ENCODE measurements at places on chromosomes 1 and 21.

- no peak for DNase-seq
These were observed 190.2 kb downstream of the CAMTA1 start for GRCh38 chr1:6975331-6976043.

DNA sequence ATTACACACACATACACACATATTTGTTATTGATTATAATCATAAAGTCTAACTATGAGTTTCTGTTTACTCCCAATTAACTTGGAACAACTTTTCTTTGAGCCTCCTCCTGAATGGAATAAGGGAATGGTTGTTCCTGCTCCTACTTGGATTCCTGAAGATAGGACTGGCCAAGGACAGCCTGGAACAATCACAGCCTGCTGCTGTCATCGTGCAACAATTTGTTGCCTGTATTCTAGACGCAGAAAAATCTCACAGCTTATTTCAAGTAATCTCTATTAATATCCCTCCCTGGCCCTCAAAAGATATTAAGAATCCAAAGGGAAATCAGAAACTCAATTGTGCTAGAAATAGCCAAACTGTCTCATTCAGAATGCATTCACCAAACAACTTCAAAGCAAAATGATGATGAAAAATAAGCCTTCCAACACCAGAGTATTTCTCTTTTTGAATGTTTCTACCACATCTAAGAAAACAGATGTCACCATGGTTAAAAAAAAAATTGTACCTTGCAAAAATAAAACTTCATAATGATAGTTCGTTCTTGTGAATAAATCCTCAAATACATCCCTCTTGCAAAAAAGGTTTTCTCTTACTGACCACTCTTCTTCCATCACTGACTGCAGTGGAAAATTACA lies 30.9 kb downstream of the RCAN1 start:
- DNase-seq = no peak

DNA sequence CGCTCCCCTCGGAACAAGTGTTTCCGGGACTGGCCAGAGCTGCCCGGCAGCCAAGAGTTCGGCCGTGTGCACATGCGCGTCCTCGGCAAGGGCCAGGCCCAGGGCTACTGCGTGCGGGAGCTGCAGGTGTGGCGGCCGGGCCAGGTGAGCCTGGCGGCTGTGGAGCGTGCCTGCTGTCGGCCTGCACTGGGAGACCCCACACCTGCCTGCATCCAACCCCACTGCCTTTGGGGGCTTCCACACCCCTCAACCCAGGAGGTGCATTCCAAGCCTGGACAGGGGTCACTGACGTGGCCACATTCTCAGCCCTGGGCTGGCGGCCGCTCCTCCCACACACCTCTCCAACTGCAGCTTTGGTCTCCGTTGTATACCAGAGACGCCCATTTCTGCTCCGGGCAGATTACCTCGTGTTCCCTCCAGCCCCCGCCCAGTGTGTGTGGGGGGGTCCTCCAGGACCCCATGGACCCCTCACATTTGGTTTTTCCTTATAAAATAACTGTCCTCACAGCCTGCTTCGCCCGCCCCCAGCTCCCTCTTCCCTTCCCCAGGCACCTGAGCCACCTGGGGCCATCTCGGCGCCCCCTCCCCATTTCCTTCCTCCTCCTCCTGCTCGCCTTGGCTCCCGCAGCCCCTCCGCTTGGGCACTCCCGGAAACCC lies 6.1 kb downstream of the RNF223 start:
- DNase-seq = no peak

DNA sequence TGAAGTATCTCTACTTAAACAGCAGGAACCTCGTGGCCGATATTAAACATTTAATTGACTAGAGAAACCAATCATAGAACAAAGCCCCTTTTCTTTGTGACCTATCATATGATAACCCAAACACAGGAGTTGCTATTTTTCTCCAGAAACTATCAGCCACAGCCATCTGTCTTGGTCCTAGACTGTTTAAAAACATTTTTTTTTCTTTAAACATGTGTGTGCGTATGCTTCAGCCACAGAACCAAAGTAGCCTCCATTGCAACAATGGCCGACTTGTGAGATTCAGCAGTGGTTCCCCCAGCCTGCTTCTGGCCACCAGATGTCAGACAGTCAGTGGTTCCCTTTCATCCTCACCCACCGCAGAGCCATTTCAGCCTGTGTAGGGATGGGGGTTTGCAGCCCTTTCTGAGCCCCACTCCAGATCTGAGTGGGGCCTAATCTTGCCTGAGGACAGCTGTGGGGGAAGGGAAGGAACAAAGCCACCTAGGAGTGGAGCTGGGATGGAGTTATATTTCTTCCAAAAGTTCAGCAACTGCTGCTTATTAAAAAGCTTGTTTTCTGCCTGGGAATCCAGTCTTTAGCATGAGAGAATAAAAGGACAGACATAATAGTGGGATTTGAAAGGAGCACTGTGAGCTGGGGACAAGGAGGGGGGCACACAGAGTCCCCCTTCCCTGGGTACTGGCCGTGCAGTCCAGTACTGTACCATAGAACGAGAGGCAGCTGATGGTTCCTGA lies 11.7 kb upstream of the IGSF3 start:
- DNase-seq = no peak

DNA sequence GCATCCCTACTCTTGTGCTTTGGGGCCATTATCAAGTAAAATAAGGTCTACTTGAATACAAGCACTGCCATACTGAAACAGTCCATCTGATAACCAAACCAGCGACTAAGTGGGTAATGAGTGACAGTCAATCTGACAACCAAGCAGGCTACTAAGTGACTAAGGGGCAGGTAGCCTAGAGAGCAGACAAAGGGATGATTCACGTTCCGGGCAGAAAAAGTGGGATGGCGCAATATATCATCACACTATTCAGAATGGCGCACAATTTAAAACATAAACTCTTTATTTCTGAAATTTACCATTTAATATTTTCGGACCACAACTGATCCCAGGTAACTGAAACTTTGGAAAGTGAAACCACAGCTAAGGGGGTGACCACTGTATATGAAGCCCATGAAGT lies 17.7 kb downstream of the NGF start:
- DNase-seq = no peak

GRCh38 chr1:71881611-71882010 lies 400.7 kb downstream of the NEGR1 start:
- DNase-seq = no peak

DNA sequence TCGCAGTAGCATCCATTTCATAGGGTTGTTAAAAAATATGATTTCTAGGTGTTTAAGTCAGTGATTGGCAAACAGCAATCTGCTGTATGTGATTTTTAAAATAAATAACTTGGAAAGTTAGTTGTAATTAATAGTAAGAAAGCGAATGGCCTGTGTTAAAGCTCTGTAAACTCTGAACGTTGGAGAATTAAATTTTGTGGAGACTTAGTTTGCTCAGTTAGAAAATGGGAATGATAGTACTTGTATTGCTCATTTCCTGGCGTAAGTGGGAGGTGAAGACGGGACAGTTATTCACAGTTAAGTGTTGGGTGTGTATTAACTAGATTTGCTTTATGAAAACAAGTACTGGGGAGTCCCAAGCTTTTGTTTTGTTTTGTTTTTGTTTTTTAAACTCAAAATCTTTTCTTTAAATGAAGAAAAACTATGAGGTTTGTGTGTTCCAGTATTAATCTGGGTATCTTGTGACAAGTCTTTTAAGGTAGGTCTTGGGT lies 995 bp downstream of the CACYBP start:
- DNase-seq = no peak

DNA sequence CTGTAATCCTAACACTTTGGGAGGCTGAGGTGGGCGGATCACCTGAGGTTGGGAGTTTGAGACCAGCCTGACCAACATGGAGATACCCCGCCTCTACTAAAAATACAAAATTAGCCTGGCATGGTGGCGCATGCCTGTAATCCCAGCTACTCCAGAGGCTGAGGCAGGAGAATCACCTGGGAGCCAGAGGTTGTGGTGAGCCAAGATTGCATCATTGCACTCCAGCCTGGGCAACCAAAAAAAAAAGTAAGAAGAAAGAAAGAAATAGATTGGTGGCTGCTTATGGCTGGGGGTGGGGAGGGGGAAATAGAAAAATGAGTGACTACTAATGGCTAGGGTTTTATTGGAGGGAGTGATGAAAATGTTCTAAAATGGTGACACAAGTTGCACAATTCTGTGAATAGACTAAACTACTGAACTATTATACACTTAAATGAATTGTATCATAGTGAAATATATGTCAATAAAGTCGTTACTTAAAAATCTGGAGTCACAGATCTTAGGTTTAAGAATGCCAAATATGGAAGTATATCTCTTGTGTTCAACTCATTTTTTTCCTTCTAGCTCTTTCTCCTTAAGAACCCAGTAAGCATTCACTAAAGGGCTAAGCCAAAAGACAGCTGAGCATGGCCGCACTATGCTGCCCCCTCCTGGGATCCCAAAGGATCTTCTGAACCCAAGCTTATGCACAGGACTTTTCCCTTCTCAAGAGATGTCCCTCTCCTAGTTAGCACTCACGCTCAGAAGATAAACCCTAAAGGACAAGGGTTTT lies 3.2 kb upstream of the NPL start:
- no peak for DNase-seq

GRCh38 chr1:31830511-31830910 lies 14.7 kb upstream of the SPOCD1 start:
- DNase-seq = no peak

DNA sequence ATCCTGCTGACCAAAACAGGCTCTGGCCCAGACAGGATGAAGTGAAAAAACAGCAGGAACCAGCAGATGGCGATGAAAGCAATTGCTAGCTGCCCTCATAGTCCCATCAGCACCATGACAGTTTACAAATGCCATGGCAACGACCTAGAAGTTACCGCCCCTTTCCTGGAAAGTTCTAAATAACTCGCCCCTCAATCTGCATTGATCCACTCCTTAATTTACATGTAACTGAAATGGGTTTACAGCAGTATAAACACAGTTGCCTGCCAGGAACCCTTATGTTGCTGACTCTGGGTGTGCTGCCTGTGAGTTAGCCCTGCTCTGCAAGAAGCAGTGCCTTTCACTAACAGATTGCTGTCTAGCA lies 65.5 kb upstream of the CR1L start:
- no peak for DNase-seq

DNA sequence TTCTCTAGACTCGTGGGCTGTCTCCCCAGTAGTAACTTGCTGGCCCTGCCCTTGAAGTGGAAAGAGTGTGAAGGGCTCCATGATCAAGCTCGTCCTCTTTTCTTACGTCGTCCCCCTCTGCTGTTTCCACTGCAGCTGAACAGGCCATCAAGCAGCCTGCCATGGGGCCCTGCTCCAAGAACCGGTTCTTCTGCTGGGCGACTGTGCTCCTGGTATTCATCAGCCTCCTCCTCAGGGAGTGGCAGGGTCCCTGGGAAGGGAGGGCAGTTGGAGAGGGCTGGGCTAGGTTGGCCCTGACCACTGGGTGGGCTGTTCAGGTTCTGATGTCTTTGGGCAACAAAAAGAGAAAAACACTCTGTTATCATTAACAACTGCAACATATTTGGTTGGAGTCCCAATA lies 151.5 kb downstream of the FCRL5 start:
- DNase-seq = no peak

GRCh38 chr1:67367370-67368045 lies 59.8 kb downstream of the IL12RB2 start:
- DNase-seq = no peak

DNA sequence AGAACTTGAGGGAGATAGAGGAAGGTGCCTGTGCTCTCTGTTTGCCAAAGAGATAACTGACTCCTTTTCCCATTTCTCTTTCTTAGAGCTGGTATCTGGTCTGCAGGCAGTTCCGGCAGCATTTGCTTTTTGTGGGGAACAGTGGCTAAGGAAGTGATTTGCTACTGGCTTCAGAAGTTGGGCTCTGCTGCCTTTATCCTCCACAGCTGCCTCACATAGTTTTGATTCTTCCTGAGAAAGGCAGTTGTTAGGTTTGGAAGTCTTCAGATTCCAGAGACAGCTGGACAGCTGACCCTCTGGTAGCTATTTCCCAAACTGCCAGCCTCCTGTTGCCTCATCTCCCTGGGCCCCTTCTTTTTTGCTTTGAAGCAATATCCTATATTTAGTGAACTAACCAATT lies 62.6 kb upstream of the MACF1 start:
- no peak for DNase-seq

DNA sequence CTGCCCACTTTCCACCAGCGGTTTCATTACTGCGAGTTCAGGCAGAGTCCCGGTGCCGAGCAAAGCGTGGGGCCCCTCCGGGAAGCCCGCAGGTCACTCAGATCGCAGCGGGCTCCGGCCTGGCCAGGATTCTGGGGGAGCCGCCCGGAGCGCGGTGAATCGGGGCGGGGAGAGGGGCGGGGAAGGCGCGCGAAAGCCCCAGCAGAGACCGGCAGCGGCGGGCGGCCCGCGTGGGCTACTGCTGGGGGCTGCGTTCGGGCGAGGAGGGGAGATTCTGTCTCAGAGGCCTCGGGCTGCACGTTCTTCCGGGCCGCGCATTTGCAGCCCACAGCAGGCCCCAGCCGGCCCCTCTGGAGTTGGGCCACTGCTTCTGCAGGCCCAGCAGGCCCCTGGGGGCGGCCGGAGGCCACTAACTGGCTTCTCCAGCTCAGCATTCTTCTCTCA lies 64.7 kb downstream of the SCCPDH start:
- no peak for DNase-seq

DNA sequence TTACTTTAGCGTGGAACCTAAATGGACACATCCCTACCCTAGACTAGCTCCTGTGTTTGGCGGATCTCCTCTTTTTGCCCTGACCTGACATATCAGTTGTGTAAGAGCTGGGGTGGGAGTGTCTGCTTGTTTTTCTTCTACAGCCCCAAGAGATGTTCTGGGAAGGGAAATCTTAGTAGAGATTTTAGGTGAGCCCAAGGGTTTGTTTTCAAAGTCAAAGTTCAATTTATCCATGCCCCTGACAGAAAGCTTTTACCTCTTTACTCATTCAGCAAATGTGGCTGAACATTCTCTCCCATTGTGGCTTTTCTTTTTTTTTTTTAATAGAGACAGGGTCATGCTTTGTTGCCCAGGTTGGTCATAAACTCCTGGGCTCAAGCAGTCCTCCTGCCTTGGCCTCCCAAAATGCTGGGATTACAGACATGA lies 7.3 kb upstream of the TARS2 start:
- no peak for DNase-seq

DNA sequence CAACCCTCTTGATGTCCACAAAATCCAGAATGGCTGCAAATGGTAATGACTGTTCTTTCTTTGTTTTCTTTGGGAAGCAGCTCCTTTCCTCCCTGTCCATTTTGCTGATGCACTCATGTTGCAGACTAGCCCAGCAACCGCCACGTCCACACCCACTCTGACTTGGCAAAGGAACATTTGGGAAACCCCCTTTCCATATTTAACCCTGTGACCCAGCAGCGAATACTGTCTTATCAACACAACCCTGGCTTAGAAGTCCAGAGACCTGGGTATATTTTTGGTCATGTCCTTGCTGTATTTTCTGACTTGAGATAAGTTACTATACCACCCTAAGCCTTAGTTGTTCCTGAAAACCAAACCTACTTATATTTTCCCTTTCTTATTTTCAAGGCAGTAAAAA lies 18.1 kb upstream of the SHE start:
- DNase-seq = no peak
